ENCODE measurements at places on chromosomes 5 and 9.

- DNase-seq, result no peak
Measured at GRCh38 chr5:66144834-66145390, 812 bp downstream of the SREK1 start.

- no peak for DNase-seq
Measured at GRCh38 chr9:94720846-94721549, 5.5 kb upstream of the AOPEP start.

GRCh38 chr5:71013575-71013974 is 11.6 kb downstream of the NAIP start:
- DNase-seq, result no peak

- DNase-seq, result no peak
Measured at GRCh38 chr5:93874080-93874479, 132.7 kb upstream of the POU5F2 start.

- no peak for DNase-seq
Measured at GRCh38 chr9:135263511-135263910, 176.0 kb downstream of the OLFM1 start.

DNA sequence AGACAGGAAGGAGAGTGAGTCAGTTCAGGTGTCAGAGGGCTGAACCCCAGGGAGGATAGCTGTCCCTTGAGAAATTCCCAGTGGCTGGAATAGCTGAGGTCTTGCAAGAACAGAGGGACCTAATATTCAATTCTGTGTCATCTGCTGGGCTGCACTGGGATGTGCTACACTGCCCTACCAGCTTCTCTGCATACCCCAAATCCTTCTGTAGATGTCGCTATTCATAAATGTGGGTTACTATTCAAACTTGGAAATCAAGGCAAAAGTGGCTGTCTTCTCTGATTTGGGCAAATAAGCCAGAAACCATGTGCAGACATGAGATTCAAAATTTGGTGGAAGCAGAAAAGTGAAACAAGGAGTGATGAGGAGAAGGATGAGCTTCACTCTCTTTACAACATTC is 16.3 kb downstream of the TNFSF8 start:
- no peak for DNase-seq

- DNase-seq, result no peak
Measured at GRCh38 chr5:31825518-31826068, 186.7 kb downstream of the PDZD2 start.

DNA sequence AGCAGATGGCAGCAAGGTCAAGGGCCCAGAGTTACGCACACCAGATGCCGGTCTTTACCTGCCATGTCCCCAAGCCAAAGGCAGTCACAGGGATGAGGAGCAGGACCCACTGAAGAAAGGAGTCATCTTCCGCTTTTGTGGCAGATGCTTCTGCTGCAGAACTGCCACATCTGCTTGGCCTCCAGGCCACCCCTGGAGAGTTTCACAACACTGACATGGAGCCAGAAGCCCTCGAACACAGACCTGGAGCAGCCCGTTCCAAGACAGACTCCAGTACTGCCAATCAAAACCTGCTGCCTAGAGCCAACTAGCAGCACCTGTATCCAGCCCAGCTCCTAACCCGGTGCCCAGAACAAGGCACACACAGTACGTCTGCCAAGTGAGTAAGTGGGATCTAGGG is 1.5 kb downstream of the SURF1 start:
- DNase-seq, result no peak

- DNase-seq, result no peak
Measured at GRCh38 chr5:77103457-77103856, 16.4 kb upstream of the ZBED3 start.

DNA sequence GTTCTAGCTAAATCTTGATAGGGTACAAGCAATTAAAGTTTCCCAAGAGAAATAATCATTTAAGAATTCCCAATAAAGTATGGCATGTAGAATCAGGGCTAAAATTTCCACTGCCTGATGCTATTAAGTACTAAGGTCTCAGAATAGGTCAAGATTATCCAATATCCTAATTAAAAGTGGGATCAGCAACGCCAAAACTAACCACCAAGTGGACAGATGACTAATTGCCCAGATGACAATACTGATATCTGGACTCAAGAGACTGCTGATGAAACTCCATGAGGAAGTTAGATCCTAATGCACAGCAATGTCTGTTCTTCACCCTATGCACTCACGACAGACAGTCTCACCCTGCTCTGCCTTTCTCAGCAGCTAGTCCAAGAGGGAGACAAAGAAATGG is 14.3 kb downstream of the DEPDC1B start:
- no peak for DNase-seq

- no peak for DNase-seq
Measured at GRCh38 chr9:120909904-120910303, 16.7 kb downstream of the TRAF1 start.

GRCh38 chr5:175814691-175815090 is 56.7 kb upstream of the CPLX2 start:
- no peak for DNase-seq

Data from cortex of kidney (tissue), 1 donor.